A375 (cell line): ENCODE measurements at places on chromosomes 7 and 10. TPM values are rescaled to one million over a fixed set of nuclear protein-coding genes. Genes with fewer than 3 reads are reported as not detected.

GDF2 gene
- not detected in 2 replicates for total RNA-seq

AIFM2 gene
- total RNA-seq: 5.1 and 5.5 TPM in 2 replicates

ZP3 gene
- 5.5 and 6.5 TPM in 2 replicates for total RNA-seq

TCAF2 gene
- 4.1 and 4.4 TPM in 2 replicates for total RNA-seq

HYAL4 gene
- 0.05 and 0.23 TPM in 2 replicates for total RNA-seq

NET1 gene
- 63.1 and 64.5 TPM in 2 replicates for total RNA-seq

ZNF425 gene
- total RNA-seq: 0.74 and 1.1 TPM in 2 replicates

OR2A12 gene
- not detected in 2 replicates for total RNA-seq

PROSER2 gene
- 29.3 and 31.3 TPM in 2 replicates for total RNA-seq

EVX1 gene
- not detected in 2 replicates for total RNA-seq
